Lower lobe of right lung (tissue), 2 donors: ENCODE measurements at places on chromosomes 4 and X.

DNA sequence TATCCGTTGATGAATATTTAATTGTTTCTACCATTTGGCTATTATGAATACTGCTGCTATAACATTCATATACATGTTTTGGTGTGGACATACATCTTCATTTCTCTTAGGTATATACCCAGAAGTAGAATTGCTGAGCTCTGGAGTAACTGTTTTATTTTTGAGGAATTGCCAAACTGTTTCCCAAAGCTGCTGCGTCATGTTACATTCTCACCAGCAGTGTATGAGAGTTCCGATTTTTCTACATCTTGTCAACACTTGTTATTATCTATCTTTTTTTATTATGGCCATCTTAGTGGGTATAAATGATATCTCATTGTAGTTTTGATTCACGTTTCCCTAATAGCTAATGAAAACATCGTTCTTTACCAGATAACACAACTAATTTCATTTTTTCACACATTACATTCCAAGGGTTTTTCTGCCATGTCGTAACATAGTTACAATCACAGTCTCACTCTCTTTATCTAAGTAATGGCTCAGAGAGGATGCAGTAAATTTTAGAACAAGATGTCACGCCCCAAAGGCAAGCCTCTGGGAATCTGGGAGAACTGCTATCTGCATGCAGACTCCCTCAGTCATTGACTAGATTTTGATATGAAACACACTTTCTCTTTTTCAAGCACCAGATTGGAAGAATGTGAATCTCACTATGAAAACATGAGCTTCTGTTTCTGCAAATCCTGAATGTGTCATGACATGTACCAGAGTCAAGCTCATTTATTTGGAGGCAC is 10.3 kb downstream of the ARHGAP6 start:
- no peak for DNase-seq

GRCh38 chrX:135345107-135345589 is 35.9 kb downstream of the ETDC start:
- no peak for DNase-seq

GRCh38 chr4:161186012-161186411 is 977.8 kb downstream of the FSTL5 start:
- DNase-seq, result no peak

GRCh38 chrX:144566592-144566991 is 680.7 kb upstream of the SPANXN1 start:
- DNase-seq, result no peak

DNA sequence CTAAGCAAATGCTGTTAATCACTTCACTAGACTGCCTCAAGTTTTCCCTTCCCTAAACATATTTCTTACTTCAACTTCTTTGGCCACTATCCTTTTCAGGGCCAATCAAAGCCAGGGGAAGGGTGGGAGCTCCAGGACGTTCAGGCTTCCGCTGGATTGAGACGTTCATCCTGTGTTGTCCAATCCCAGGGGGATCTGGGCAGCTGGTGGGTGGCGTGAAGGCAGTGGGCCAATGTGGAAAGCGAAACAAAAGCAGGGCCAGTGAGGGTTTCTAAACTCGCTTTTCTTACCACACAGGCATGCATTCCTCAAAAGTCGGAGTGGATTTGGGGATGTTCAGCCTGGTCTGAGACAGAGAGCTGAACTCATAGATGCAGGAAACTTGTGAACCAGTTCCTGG is 7.6 kb downstream of the CXCL13 start:
- no peak for DNase-seq

DNA sequence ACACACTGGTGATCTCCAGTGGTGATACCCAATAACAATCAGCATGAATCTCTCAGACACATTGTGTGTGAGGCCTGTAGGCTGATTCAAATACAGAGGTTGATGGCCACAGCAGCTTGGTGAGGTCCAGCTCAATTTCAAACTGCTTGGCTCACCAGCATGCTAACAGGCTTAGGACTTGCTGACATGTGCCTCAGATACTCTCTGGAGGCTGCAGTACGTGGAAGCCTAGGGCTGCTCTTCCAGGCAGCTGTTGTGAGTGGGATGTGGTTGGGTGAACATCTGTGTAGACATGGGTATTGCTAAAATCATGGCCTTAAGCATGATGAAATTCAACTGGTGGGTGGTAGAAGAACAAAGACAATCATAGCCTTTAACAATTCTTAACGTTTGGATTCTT is 4.3 kb downstream of the CXCL9 start:
- no peak for DNase-seq

- peak; percentile 76 for DNase-seq
These were observed 331 bp downstream of the SETD7 start for GRCh38 chr4:139555705-139556070.

DNA sequence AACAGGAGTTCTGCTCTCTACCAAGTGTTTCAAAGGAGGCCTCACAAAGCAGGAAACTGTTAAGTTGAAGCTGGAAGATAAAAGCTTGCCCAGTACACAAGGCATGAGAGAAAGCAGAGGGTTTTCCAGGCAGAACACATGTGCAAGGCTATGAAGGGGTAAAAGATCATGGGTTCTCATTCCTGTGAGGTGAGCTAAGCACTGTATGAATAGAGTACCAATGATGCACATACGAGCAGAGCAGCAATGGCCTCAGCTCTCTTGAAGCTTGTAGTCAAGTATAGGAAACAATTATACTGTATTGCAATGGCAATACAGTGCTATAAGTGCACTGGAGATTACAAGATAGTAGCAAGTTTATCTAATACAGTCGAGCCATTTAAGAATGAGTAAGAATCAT is 18.0 kb downstream of the TTC29 start:
- DNase-seq, result no peak

- DNase-seq, result peak; percentile 72
These were observed 34.7 kb downstream of the SLC25A5 start for GRCh38 chrX:119502727-119503483.

- DNase-seq, result no peak
These were observed 1.0 kb downstream of the LIMCH1 start for GRCh38 chr4:41538887-41539498.

- no peak for DNase-seq
These were observed 901.0 kb downstream of the FAT4 start for GRCh38 chr4:126215759-126216158.

- no peak for DNase-seq
These were observed 39.4 kb upstream of the WDFY3 start for GRCh38 chr4:85005865-85006377.

- no peak for DNase-seq
These were observed 2.9 kb upstream of the LEF1 start for GRCh38 chr4:108171339-108172230.

GRCh38 chr4:56910172-56910967 is 2.7 kb downstream of the REST start:
- DNase-seq, result no peak

DNA sequence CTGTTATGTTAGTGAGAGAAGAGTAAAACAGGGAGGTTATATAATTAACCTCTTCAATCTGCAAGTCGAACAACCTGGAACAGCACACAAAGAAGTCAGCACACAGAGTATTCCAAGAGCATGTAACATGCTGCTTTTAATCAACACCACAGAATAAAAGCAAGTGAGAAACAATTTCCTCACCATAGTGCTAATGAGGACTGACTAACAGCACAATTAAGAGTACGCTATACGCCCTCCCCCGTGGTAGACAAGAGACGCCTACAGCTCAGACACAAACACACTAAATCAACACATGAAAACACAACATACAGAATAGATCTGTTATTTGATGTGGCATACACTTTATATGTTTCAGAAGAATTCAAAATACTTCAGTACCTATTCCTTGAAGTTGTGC is 103.0 kb downstream of the PPP3CA start:
- DNase-seq, result no peak

DNA sequence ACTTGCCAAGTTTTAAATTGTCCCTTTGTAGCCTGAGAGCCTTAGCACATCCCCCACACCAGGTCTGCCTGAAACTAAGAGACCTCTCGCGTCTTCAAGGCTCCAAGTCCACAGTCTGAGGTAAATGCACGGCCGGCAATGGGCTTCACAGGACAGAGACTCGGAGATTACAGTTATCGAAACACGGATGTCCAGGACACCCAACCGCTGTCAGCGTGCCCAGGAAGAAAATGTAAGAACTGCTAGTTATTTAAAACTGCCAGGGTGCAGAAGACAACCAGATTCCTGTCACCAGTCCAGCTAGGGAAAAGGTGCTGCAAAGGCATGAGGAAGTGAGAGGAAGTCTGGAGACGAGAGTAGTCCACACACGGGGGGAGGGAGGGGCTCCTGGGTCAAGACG is 28.9 kb downstream of the ZNF827 start:
- no peak for DNase-seq

DNA sequence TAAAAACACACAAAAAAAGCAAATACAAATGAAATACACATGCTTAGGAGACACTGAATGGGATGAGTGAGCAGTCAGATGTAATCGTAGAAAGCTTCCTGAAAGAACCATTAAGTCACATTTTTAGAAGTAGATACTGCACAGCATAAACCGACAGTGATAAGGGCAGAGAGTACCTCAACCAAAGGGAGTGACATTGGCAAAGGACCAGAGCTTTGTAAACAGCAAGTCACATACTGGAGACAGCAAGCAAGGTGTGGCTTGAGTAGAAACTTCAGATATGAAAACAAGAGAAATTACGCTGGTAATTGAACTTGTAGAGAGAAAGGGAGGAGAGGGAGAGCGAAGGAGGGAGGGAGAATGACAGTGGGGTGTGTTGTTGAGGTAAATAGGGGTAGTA is 92.0 kb downstream of the CHRDL1 start:
- no peak for DNase-seq

- DNase-seq, result no peak
These were observed 55.4 kb downstream of the DDX3X start for GRCh38 chrX:41389311-41389888.
